Esophagus muscularis mucosa (tissue), 4 donors: ENCODE measurements at places on chromosomes 6 and 20. TPM values are rescaled to one million over a fixed set of nuclear protein-coding genes. Genes with fewer than 3 reads are reported as not detected.

- DNase-seq, result no peak
These were observed 83.5 kb downstream of the ASXL1 start for GRCh38 chr20:32441638-32442037.

- DNase-seq, result no peak
These were observed 145.5 kb upstream of the LAMP5 start for GRCh38 chr20:9368893-9369292.

MYCT1 gene
- total RNA-seq, result 9.1 TPM

SEL1L2 gene
- total RNA-seq, result not detected
